HuH-7 (cell line): ENCODE measurements at places on chromosomes 7 and 10.
A peak's percentile ranks its signal among the peaks of the same experiment; 100 is the strongest.

DNA sequence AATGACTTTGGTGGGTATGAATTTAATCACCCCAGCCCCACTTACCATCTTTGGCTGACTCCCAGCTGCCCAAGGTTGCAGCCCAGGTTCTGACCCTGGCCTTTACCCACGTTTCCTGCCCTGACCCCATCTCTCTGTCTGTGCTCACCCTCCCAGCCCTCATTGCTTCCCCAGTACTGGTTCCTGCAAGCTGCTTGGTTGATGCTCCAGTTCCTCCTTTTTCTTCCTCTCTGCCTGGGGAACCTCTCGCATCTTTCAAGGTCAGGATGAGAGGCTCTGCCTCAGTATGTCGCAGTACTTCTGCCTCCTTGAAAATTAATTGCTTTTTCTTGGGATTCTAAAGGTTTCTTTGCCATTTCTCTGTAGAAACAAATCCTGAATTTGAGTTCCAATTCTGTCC, 263.8 kb upstream of the ZNF32 start:
- DNase-seq, result no peak

DNA sequence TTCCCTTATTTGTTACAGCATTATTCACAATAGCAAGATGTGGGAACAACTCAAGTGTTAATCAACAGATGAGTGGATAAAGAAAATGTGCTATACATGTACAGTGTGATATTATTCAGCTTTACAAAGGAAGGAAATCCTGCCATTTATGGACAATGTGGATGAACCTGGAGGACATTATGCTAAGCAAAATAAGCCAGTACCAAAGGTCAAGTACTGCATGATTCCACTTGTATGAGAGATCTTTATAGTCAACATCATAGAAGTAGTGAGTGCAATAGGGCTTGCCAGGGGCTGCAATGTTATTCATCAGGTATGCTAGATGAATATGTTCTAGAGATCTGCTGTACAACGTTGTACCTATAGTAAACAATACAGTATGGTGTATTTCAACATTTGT, 138.5 kb upstream of the AGR3 start:
- DNase-seq, result no peak

DNA sequence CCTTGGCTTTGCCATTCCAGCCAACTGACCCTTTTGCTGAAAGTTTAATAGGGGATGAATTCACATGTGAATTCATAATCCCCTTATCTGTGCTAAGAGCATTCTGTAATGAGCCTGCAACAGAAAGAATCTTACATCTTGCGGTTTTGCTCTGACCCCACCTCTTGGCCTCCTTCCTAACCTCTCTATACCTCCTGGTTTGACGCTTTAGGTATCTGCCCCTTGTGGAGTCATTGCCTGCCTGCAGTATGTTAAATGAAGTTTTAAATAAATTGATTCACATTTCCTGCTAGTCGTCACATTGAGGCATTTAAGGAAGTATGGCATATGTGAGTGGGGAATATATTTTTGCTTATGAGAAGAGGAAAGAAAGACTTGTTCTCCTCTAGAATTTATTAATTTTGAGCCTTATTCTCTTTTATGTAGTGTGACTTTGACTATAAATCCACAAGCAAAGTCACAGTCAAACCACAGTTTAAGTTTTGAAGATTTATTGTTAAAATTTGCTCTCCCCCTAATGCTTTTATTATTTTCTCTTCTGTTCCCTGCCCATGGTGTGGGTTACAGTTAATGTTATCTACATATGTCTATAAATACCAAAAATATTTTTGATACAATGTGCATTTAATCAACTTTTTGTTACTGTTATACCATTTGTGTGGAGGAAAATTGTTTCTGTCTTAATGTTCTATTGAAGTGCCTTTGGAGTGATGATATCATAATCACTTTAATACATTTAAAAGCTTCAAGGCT, 60.9 kb downstream of the LRMDA start:
- no peak for DNase-seq

GRCh38 chr10:86387178-86387794, 20.7 kb upstream of the GRID1 start:
- no peak for DNase-seq

DNA sequence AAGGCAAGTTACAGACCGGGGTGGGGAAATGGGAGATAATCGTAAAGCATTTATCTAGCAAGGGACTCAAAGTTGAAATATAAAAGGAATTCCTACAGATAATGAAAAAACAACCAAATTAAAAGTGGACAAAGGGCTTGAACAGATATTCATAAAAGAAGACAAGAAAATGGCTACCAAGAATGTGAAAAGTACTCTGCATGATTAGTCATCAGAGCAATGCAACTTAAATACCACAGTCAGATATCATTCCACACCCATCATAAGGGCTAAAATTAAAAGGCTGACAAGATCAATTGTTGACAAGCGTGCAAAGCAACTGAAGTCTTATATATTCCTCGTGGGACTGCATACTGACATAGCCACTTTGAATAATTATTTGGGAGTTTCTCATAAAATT, 124.6 kb upstream of the RSU1 start:
- DNase-seq, result no peak

DNA sequence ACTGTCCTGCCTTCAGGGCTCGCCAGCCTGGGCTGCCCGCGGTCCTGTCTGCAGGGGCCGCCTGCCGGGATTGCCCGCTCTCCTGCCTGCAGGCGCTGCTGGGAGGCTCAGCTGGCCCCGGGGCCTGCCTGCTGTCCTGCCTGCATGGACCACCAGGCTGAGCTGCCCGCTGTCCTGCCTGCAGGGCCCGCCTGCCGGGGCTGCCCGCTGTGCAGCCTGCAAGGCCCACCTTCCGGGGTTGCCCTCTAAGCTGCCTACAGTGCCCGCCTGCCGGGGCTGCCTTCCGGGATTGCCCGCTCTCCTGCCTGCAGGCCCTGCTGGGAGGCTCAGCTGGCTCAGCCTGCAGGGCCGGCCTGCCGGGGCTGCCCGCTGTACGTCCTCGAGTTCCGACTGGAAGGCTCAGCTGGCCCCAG, 164.4 kb downstream of the GLRX3 start:
- DNase-seq, result no peak

GRCh38 chr7:139656387-139656786, 121.4 kb downstream of the HIPK2 start:
- DNase-seq, result no peak

- DNase-seq, result no peak
These were observed 30.0 kb upstream of the PRKAR2B start for GRCh38 chr7:107014387-107015023.

DNA sequence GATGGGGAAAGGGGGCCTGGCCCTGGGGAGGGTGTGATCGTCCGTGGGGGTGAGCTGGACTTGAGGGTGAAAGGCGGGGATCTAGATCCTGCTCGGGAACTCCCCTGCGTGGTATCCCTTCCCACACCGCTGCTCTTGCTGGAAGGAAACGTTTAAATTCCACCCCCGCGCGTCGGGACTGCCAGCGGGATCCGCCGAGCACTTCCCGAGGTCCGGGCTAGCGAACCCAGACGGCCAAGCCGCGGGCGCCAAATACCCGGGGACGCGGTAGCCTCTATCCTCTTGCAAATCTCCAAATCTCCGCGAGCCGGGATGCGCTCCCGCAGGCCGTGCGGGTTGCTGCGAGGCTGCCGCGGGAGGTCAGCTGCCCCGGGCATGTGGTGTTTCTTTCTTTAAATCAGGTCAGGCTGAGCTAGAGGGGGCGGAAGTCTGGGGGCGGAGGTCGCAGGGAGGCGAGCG, 904 bp downstream of the NPTX2 start:
- DNase-seq, result no peak

GRCh38 chr10:80603516-80603915, 65.8 kb downstream of the SH2D4B start:
- DNase-seq, result no peak

DNA sequence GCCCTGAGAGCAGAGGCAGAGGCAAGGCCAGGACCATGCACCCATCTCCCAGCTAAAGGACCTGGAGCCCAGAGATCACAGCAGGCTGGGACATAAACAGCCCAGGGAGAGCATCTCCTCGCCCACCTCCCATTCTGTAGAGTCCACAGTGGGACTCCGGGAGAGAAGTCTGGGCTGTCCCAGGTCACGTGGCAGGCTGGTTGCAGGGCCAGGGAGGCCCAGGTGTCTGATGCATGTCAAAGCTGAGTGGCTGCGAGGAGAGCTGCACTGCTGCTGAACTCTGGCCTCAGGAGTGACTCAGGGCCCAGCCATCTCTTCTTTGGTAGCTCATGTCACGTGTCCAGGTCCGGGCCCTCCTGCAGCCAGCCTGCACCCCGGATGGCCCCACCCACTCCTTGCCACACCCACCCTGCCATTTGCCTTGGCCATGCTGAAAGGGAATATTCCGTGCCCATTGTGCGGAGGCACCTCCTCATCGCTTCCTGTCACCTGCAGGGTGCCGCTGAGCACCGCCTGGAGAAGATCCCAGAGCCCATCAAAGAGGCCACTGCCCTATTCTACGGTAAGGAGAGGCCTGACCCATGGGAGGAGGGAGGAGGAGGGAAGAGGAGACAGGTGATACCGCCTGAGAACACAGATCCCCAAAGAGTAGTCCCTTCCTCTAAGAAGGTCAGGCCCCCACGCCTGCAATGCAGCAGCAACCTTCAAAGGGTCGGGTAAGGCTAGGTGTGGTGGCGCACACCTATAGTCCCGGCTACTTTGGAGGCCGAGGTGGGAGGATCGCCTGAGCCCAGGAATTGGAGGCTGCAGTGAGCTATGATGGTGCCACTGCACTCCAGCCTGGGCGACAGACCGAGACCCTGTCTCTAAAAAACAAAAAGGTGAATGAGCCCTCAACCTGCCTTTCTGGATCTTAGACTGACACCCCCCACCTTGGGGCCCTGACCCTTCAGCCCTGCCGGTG, 12.6 kb upstream of the SH2B2 start:
- DNase-seq, result peak; percentile 78

DNA sequence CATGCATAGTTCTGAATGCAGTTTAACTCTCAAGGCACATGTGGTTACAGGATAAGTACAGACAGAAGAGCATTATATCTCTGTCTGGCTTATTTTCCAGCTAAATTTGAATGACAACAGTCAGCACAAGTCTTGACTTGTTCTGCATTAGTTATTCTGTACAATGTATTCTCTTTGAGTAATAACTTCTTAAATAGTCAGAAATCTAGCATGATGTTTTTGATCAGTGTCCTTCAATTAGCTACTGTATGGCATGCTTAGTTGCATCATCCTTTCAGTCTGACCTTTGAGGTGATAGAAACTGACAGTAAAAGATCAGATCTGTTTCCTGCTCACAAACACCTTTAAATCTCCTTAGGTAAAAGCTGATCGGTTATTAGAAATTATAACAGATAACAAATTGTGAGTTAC, 118.1 kb downstream of the ARL4A start:
- no peak for DNase-seq

GRCh38 chr10:108462005-108462404, 1297.5 kb upstream of the SORCS1 start:
- DNase-seq, result no peak

- peak; percentile 23 for DNase-seq
These were observed 36.9 kb downstream of the CAPZA2 start for GRCh38 chr7:116899308-116899707.

GRCh38 chr10:130000918-130001317, 36.8 kb upstream of the EBF3 start:
- DNase-seq, result no peak

DNA sequence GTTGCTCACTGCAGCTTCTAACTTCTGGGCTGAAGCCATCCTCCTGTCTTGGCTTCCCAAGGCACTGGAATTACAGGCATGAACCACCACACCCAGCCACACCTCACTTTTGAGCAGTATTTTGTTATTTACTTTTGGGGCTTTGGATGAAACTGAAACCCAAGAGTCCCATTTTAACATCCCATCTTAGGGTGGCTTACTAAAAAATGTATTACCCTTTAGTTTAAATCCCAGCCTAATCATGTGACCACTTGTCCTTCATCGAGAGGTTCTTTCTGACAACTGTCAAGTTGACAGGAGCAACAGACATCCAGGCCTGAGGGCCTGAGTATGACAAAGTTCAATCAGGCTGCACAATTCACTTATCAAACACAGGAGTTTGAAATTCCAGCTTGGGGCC, 33.6 kb downstream of the C10orf67 start:
- no peak for DNase-seq

DNA sequence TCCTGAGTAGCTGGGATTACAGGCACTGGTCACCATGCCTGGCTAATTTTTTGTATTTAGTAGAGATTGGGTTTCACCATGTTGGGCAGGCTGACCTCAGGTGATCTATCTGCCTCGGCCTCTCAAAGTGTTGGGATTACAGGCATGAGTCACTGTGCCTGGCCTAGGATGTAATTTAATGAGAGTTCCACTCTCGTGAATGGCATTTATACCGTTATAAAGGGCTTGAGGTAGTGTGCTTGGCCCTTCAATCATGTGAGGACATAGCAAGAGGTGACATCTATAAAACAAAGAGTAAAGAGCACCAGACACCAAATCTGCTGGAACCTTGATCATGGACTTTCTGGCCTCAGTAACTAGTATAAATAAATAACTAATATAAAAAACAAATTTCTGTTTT, 93.5 kb upstream of the PPP1R9A start:
- DNase-seq, result no peak

DNA sequence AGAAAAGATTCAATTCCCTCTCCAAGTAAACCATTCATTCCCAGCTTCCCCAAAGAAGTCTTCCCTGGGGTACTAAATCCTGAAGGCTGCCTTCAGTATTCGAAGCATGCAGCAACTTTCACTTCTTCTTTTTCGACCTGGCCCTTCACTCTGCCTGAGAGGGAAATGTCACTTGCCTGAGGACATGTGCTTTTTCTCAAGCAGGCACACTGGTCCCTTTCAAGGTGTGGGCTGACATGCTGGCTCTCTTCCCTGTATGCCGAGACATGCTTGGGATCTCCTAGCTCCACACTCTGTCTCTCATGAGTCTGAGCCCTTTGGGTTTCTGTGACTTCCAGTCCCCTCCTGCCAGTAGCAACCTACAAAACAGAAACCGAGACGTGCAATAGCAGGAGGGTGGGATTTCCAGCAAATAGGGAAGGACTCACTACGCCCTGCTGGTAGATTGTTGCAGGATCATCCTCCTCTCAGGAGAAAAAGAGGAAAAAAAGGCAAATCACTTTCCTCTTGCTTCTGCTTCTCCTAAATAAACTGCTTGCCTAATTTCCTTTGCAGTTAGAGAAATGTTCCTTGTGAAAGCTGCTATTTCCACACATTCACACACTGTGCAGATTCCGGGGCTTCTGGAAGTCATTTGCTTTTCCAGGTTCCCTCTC, 33.5 kb downstream of the FIGNL1 start:
- DNase-seq, result no peak

DNA sequence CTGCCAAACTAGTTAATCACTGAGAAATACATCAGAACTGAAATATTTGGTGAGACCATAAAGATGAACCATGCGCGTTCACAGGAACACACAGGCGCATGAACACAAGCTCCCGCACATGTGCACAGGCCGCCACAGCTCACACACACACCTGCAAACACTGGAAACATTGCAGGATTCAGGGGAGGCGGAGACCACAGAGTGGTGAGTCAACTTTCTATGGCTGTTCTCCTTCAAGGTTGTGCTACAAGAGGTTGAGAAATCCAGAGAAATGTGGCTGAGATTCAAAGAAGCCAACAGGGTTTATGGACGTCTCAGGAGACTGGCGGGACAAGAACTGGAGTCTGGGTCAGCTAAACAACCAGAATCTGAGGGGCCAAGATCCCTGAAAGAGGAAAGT, 17.8 kb downstream of the ESYT2 start:
- no peak for DNase-seq

GRCh38 chr7:30087371-30087770, 47.4 kb upstream of the MTURN start:
- no peak for DNase-seq

- peak; percentile 25 for DNase-seq
These were observed 118.7 kb downstream of the RALA start for GRCh38 chr7:39741942-39742623.
